ENCODE measurements at places on chromosomes 12 and 14.

GRCh38 chr12:57000393-57000792 lies 6.0 kb downstream of the ZBTB39 start:
- DNase-seq: no peak

GRCh38 chr12:122082621-122083356 lies 4.2 kb downstream of the MLXIP start:
- DNase-seq: no peak

DNA sequence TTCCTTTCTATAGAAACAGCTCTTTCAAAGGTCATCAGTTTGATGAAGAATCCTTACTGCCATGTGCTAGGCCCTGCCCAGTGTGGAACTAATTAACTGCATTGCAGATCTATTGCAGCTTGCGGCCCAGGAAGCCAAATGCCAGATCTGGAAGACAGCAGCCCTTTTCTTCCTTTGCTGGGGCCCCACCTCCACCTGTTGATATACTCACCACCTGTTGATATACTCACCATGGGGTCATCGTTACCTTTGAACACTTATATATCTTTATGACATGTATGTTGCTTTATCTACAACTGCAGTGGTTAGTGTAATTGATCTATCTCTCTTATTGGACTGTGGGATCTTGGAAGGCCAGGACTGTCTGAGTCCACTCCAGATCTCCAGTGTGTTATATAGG lies 292.5 kb downstream of the ATP23 start:
- no peak for DNase-seq

DNA sequence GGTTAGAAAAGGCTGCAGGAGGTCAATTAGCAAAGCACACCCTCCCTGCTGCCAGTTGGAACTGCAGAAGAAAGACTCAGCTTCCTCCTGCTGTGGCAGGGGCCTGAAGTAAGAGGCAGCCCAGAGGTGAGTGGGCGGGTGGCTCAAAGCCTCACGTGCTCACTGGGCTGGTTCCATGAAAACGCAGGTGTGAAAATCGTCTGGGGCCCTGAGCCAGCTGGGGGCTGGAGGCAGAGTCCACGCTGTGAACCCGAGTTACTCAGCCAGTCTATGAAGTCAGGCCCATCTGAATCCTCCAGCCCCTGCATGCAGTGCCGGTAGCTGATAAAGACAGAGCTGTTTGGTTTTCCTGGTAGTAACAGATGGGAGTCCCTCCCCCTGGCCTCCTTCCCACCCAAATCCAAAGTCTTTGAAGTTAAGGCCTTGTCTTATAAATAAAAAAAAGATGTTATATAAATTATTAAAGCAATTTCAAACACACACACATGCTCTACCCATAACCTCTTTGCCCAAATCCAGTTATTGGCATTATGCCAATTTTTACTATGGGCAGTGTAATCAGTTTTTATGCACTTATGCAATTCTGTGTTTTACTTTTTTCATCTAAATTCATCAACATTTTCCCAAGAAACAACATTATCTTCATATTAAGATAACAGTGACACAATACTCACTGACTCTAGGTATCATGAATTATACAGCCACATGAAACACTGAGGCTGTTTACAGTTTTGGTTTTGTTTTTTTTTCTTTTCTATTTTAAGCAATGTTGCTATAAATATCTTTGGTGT lies 57.9 kb upstream of the PNMA1 start:
- peak; percentile 47 for DNase-seq

DNA sequence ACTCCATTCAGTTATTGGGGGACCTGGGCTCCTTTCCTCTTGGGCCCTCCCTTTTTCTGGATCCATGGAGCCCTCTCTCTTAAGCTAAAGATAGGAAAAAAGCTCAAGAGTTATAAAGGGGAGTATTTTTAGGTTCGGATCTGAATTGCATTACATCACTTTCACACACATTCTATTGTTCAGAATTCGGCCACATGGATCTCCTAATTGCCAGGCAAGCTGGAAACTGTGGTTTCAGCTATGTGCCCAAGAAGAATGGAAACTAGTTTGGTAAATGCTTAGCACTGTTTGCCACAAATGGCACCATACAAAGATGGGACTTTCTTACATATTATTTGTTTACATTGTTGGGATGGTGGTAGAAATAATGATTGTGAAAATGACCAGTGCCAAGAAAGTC lies 145.6 kb downstream of the LRIG3 start:
- no peak for DNase-seq

GRCh38 chr12:89135976-89136634 lies 216.2 kb downstream of the DUSP6 start:
- DNase-seq: no peak

DNA sequence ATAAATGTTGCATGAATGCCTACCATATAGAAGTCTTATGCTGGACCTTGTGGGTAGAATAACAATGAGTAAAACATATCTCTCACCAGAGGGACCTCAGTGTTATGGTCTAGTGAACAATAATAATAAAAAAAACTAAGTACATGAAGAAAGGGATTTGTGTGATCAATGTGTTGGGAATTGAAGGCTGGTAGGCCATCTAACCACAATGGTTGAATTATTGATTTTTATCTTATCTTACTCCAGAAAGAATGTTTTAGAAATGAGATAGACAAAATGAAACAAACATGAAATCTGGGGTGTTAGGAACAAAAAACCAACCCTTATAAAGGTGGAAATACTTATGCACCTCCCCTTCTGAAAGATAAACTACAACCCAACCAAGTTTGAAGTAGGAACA lies 243.9 kb upstream of the LRIG3 start:
- DNase-seq: no peak

DNA sequence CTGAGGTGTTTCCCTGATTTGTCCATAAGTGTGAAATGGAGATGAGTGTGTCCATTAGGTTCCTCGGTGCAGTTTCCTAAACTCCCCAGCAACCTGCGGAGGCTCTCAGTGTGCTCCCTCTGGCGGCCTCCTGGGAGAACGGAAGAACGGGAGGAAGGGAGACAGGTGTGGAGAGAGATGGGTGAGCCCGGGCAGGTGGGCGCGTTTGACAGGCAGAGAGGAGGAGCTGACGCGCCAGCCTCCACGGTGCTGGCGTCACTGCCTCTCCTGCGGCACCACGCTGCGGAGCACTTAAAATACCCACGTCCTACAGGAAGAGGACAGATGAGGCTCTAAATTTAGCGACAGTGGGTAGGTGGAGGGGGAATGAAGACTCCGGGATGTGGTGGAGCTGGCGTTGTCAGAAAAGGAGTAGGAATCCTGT lies 26.8 kb upstream of the PEX5 start:
- DNase-seq: peak; percentile 34

- DNase-seq: no peak
Observed at GRCh38 chr12:94202245-94203180, 54.1 kb downstream of the PLXNC1 start.

DNA sequence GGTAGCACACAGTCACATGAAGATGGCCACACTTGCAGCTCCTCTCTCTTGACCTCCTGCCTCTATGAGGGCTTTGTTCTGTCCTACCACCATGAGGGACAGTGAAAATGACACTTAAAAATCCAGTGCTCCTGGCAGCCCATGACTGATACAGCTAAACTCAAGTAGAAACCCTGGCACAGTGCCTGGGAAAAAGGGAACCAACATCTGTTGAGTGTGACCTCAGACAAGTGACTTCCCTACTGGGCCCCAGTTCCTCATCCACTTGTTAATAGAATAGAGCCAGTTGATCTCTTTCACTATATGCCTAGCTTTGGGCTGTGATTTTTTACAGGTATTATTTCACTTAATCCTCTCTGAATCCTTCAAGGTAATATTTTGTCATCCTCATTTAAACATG lies 4.8 kb downstream of the GUCY2C start:
- no peak for DNase-seq

- DNase-seq: no peak
Observed at GRCh38 chr14:57199921-57200320, 68.8 kb downstream of the EXOC5 start.

Measured in T-cell (primary cell).